Activated T-helper 17 cell treated with anti-CD3 and anti-CD28 coated beads, Interleukin-2, amount 50 U/mL, for 72 hours (primary cell): ENCODE measurements at places on chromosomes 7 and 10.

GRCh38 chr7:97224316-97224715 lies 106.8 kb downstream of the SDHAF3 start:
- H3K27ac ChIP-seq, result no peak overlapping the region
- peaks cover 23% of the 10 kb centered on the region for H3K27me3 ChIP-seq
- no peak for ATAC-seq
- H3K4me3 ChIP-seq, result no peak overlapping the region
- no peaks in the 10 kb centered on the region for H3K36me3 ChIP-seq

- H3K27ac ChIP-seq, result no peak overlapping the region
- H3K36me3 ChIP-seq, result no peaks in the 10 kb centered on the region
Measured at GRCh38 chr7:141238596-141239243, 164.9 kb downstream of the TMEM178B start.

DNA sequence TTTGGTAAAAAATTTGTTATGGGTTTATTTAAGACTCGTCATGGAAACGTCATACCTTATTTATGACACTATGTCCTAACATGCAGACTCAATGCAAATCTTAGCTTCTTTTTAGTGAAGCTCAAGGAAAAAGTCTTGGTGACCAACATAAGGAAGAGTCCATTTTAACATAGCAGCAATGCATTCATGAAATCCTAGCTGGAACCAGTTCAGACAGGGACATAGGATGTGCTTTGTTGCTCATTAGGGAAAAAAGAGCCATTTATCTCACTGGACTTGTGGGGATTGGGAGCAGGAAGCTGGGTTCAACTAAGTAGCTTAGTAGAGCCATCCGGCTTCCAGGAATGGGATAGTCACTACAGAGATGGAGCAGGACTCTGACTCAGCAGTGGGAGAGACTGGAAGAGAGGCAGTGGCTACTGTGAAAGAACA lies 100.7 kb upstream of the DKK1 start:
- H3K4me1 ChIP-seq, result no peaks in the 10 kb centered on the region
- no peaks in the 10 kb centered on the region for H3K36me3 ChIP-seq
- ATAC-seq, result no peak
- no peak overlapping the region for H3K27ac ChIP-seq
- H3K4me3 ChIP-seq, result no peak overlapping the region

DNA sequence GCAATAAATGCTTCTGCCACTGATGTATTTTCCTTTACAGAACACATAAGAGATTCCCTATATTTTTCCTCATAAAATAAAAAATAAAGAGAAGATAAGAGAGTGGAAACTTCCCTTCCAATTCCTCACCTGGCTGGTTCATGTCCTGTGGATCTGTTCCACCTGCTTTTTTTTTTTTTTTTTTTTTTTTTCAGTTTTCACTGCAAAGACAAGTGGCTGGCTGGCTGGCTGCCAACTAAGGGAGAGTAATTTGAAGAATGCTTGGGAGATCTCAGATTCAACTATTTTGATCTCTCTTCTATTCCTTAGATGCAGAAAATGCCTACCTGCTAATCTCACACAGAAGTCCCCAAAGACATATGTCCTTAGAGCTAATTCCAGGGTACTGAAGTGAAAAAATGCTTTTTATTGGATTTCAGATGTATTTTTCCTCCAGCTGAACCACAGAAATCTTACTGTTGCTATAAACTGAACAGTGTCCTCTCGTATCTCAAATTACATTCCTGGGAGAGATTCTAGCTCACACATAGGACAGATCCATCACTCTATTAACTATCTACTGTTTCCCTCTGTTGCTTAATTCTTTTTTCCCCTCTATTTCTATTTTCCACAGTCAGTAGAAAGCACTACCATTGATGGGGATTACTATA lies 120.8 kb downstream of the NRCAM start:
- ATAC-seq, result no peak
- H3K4me3 ChIP-seq, result no peak overlapping the region
- no peaks in the 10 kb centered on the region for H3K4me1 ChIP-seq
- H3K36me3 ChIP-seq, result no peaks in the 10 kb centered on the region

DNA sequence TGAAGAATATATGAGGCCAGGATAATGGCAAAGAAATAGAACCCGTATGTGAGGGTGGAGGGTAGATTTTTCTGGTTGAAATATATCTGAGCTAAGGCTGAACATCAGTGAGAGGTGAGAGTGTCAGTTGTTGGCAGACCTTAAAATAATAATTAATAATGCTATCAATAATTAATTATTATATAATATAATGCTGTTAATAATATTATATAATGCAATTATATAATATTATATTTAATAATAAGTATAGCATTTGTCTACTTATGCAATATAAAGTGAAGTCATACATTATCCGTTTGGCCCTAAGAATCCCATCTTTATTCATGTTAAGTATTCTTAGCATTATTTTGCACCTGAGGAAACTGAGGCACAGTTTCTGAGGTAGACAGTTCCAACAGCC lies 269.9 kb upstream of the FZD8 start:
- peaks cover 3% of the 10 kb centered on the region for H3K27me3 ChIP-seq
- ATAC-seq, result no peak
- H3K36me3 ChIP-seq, result no peaks in the 10 kb centered on the region
- no peak overlapping the region for H3K27ac ChIP-seq

- no peaks in the 10 kb centered on the region for H3K36me3 ChIP-seq
- ATAC-seq, result peak; percentile 19
- H3K27ac ChIP-seq, result no peak within 1 kb of the TSS
- H3K27me3 ChIP-seq, result peaks cover 37% of the 10 kb centered on the region
- H3K4me1 ChIP-seq, result peaks cover 4% of the 10 kb centered on the region
- peak within 1 kb of the TSS; percentile 30 for H3K4me3 ChIP-seq
Measured at GRCh38 chr7:122886357-122887081, at the start of gene CADPS2. CADPS2 (minus strand) TSS chr7:122886460; CDS start chr7:122886337, 123 bp downstream.

- no peak for ATAC-seq
- no peaks in the 10 kb centered on the region for H3K36me3 ChIP-seq
- H3K4me3 ChIP-seq, result no peak overlapping the region
- no peaks in the 10 kb centered on the region for H3K4me1 ChIP-seq
- peaks cover 58% of the 10 kb centered on the region for H3K27me3 ChIP-seq
- no peak overlapping the region for H3K27ac ChIP-seq
Measured at GRCh38 chr10:98058295-98058694, 27.9 kb upstream of the CRTAC1 start.

DNA sequence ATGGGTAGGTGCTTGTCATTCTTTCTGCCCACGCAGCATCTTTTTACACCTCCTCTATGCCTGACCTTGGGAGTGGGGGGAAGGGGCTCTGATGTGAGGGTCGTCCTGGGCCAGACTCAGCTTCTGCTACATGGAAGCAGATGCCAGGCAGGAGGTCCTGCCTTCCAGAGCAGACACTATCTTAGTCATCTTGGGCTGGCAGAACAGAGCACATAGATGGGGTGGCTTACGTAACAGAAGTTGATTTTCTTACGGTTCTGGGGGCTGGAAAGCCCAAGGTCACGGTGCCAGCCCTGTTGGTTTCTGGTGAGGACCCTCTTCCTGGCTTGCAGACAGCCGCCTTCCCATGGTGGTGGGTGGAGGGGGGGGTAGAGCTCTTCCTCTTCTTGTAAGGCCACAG lies 159.0 kb downstream of the PRKAG2 start:
- no peaks in the 10 kb centered on the region for H3K27me3 ChIP-seq
- ATAC-seq, result no peak
- H3K4me1 ChIP-seq, result peaks cover 7% of the 10 kb centered on the region
- H3K27ac ChIP-seq, result no peak overlapping the region
- H3K4me3 ChIP-seq, result no peak overlapping the region
- no peaks in the 10 kb centered on the region for H3K36me3 ChIP-seq

DNA sequence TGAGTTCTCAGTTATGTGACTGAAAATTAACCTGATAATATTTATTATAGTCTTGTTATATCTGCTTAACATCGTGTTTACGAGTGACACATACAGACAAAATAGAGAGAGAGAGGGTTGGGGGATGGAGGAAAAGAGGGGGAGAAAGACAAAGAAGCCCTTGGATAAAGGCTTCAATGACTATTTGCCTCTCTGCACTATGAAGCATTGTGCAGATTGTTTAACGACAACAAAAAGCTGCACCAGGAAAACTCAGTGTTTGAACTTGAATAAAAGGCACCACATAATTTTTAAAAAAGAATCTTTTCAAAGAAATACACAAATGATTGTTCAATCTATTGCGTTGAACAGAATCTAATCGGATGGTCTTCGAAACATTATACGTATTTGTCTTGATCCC lies 27.8 kb downstream of the MAGI2 start:
- no peak for ATAC-seq
- no peak overlapping the region for H3K4me3 ChIP-seq
- H3K36me3 ChIP-seq, result no peaks in the 10 kb centered on the region

DNA sequence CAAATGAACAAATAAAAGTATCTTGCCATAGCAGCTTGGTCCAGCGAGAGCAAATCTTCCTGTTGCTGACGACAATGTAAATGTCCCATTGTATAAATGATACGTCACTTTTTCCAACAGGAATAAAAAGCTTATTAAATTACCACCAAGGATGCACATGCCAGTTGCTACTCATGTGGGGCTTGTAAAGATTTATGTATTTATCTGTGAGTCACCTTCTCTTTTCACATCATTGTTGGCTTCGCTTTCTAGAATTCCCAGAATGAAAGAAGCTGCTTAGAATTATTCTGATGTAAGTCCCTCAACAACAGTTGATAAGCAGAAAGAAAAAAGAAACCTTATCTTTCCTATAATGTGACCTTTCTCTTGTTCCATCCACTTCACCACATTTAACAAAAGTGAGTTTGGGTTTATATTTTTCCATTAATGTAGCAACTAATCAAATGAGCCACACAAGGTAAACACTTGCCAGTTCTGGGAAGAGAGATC lies 22.4 kb downstream of the DNAJC12 start:
- H3K4me1 ChIP-seq, result peaks cover 16% of the 10 kb centered on the region
- no peaks in the 10 kb centered on the region for H3K27me3 ChIP-seq
- no peaks in the 10 kb centered on the region for H3K36me3 ChIP-seq
- peak; percentile 72 for ATAC-seq
- H3K27ac ChIP-seq, result peak overlapping the region; percentile 81
- H3K4me3 ChIP-seq, result peak overlapping the region; percentile 46

- H3K27me3 ChIP-seq, result no peaks in the 10 kb centered on the region
Measured at GRCh38 chr10:5732141-5732540, 47.5 kb downstream of the TASOR2 start.

- ATAC-seq, result no peak
- no peaks in the 10 kb centered on the region for H3K36me3 ChIP-seq
- H3K27me3 ChIP-seq, result peaks cover 3% of the 10 kb centered on the region
- no peak overlapping the region for H3K27ac ChIP-seq
- H3K4me1 ChIP-seq, result no peaks in the 10 kb centered on the region
- H3K4me3 ChIP-seq, result no peak overlapping the region
Measured at GRCh38 chr7:73865738-73866445, 4.9 kb downstream of the TMEM270 start.

DNA sequence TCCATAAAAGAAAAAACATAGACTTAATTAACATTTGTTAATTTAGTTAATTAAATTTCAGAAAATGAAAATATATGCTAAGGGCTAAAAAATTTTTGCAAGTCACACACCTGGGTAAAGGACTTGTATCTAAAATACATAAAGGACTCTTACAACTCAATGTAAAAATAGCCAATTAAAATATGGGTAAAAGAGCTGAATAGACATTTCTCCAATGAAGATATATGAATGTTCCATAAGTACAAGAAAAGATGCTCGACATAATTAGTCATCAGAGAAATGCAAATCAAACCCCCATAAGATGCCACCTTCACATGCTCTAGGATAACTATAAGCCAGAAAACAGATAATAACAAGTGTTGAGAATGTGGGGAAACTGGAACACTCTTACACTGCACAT lies 144.4 kb upstream of the NOBOX start:
- ATAC-seq, result no peak
- H3K4me3 ChIP-seq, result no peak overlapping the region
- H3K36me3 ChIP-seq, result peaks cover 12% of the 10 kb centered on the region
- no peaks in the 10 kb centered on the region for H3K4me1 ChIP-seq
- no peaks in the 10 kb centered on the region for H3K27me3 ChIP-seq
- no peak overlapping the region for H3K27ac ChIP-seq

DNA sequence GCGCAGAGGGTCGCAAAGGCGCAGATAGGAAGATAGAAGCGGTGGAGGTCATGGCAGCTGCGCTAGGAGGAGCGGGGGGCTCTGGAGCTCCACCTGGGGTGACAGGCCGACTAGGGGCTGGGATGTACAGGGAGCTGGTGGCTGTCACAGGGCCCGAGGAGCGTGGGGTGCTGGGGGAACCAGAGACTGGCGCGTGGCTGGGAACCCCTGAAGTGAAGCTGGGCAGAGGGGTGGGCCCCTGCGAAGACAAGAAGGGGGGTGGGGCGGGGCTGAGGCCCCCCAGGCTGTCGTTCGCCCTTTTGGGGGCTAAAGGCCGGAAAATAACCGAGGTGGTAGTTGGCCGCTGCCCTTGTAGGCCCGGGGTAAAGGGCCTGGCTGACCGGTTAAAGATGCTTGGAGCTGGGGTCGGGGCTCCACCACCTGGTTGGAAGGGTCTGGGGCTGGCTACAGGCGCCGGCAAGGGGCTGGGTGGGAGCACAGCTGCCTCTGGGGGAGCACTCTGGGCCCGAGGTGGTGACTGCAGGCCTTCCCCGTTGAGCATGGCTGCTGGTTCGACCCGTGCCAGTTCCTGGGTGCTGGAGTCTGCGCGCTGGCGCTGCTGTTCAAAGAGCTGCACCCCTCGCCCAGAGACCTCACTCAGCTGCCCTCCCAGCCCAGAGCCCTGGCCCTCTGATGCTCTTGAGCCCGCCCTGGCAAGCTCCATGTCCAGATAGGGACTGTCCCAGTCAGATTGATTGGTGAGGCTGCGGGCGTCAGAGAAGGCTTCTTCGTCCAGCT lies 6.8 kb upstream of the MYOZ1 start:
- no peak for ATAC-seq
- H3K36me3 ChIP-seq, result no peaks in the 10 kb centered on the region
- H3K4me1 ChIP-seq, result peaks cover 12% of the 10 kb centered on the region
- peak overlapping the region; percentile 38 for H3K27ac ChIP-seq

- no peak overlapping the region for H3K27ac ChIP-seq
- H3K4me1 ChIP-seq, result no peaks in the 10 kb centered on the region
Measured at GRCh38 chr7:148463210-148463609, 127.4 kb upstream of the C7orf33 start.

- H3K4me3 ChIP-seq, result peak within 1 kb of the TSS; percentile 84
- H3K36me3 ChIP-seq, result peaks cover 31% of the 10 kb centered on the region
- H3K27me3 ChIP-seq, result no peaks in the 10 kb centered on the region
- H3K4me1 ChIP-seq, result peaks cover 36% of the 10 kb centered on the region
- peak within 1 kb of the TSS; percentile 92 for H3K27ac ChIP-seq
- peak; percentile 61 for ATAC-seq
Measured at GRCh38 chr10:26437637-26438461, at the start of gene APBB1IP. APBB1IP (plus strand) TSS chr10:26438341; CDS start chr10:26492327, 53,986 bp downstream.

GRCh38 chr10:92052088-92052487 lies 128.5 kb downstream of the BTAF1 start:
- ATAC-seq, result no peak
- H3K27ac ChIP-seq, result no peak overlapping the region
- no peaks in the 10 kb centered on the region for H3K27me3 ChIP-seq
- no peaks in the 10 kb centered on the region for H3K36me3 ChIP-seq
- H3K4me3 ChIP-seq, result no peak overlapping the region
- H3K4me1 ChIP-seq, result peaks cover 16% of the 10 kb centered on the region
